ENCODE measurements at places on chromosomes 6 and 20.

GRCh38 chr6:5490501-5491069 lies 229.3 kb downstream of the FARS2 start:
- DNase-seq, result no peak

- no peak for DNase-seq
Observed at GRCh38 chr6:151524059-151524458, 30.2 kb downstream of the CCDC170 start.

GRCh38 chr6:71388068-71388744 lies 99.6 kb downstream of the OGFRL1 start:
- DNase-seq, result no peak

DNA sequence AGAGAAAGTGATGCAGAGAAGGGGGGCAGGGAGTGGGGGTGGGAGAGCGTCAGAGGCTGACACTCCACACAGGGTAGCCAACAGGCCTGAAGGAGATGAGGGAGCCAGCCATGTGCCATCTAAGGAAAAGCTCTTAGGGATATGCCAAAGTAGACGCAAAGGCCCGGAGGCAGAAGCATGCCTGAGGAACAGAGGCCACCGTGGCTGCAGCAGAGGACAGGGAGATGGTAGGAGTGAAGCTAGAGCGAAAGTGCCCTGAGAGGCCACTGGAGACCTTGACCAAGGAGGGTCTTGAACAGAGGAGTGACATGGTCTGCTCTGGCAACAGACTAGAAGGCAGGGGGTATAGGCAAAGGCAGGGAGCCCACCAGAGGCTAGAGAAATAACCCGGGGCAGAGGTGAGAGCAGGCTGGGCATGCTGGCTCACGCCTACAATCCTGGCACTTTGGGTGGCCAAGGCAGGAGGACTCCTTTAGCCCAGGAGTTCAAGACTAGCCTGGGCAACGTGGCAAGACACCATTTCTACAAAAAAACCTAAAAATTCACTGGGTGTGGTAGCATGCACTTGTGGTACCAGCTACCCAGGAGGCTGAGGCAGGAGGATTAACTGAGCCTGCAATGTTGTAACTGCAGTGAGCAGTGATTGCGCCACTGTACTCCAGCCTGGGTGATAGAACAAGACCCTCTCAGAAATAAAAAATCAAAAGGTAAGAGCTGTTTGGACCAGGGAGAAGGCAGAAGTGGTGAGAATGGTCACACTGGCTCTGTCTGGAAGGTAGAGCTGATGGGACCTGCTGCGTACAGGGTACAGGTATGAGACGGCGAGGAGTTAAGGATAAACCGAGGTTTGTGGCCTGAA lies 6.3 kb downstream of the RRBP1 start:
- no peak for DNase-seq

DNA sequence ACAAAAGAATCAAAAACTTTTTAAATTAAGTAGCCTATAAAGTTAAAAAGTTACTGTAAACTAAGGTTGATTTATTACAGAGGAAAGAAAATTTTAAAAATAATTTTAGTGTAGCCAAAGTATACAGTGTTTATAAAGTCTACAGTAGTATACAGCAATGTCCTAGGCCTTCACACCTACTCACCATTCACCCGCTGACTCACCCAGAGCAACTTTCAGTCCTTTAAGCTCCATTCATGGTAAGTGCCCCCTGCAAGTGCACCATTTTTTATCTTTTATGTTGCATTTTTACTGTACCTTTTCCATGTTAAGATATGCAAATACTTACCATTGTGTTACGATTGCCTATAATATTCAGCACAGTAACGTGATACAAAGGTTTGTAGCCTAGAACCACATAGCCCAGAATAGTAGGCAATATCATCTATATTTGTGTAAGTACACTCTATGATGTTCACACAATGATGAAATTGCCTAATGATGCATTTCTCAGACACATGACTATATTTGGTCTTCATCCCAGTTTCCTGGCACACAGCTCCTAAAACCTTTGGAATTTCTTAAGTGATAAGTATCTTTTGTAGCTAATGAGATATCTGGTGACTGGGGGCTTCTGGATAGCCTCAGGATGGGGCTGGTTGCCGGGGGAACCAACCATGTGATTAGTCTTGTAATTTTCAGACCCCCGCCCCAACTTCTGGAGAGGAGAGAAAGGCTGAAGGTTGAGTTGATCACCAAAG lies 111.0 kb downstream of the MRPL14 start:
- DNase-seq, result no peak

- no peak for DNase-seq
Observed at GRCh38 chr6:105494688-105495087, 91.8 kb upstream of the PREP start.

DNA sequence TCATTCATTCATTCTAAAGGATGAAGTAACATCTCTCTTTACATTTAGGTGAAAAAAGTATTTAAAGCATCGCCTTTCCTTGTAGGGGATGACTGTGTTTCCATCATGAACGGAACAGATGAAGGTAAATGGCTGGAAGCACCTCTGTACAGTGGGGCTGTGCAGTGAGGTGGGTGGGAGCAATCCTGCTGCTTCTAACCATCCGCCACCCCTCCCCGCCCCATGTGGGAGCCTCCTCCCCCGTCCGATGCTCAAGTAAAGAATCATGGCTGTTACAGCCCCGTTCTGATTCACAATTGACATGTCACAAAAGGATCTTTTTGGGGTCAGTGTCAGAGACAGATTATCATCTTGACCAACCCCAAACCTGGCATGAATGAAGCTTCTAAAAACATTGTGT lies 19.3 kb downstream of the ENTPD6 start:
- DNase-seq, result no peak

GRCh38 chr20:41903586-41903985 lies 285.4 kb upstream of the CHD6 start:
- DNase-seq, result no peak

DNA sequence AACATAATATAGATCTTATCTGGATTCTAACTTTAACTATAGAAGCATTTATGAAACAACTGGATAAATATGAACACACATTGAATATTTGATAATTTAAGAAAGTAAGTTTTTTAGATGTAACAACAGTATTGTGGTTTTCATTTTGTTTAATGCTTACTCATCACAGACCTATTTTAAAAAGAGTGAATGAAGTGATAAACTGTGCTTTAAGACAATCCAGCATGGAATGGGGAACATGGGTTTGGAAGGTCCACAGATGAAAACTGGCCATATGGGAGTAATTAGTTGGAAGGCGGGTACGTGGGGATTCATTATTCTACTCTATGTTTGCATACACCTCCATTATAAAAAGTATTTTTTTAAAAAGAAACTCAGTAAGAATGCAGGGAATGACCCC lies 21.2 kb downstream of the EPB41L2 start:
- DNase-seq, result no peak
